ENCODE measurements at places on chromosomes 4 and X.
A peak's percentile ranks its signal among the peaks of the same experiment; 100 is the strongest.

GRCh38 chrX:102835504-102836146, 101.4 kb upstream of the RAB40AL start:
- DNase-seq, result peak; percentile 9

DNA sequence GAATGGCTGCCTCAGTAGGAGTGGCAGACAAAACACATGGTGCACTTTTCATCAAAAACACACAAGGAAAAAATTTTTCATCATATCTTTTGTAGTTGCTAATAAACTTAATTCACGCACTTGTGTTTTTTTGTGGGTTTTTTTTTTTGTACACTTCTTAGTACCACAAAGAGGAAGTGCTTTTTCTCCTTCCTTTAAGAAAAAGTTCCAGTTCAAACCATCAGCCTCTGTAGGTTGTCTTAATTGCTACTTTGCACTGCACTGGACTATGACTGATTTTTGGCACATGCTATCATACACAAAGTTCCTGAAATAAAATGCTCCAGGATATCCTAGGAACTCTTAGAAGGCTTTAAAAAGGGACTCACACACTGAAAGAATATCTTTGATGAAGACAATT, at the start of gene PHEX:
PHEX (plus strand) TSS at position 242 of the 400 bp plus-strand sequence. CDS start 681 bp downstream, outside the sequence.
- no peak for DNase-seq

GRCh38 chr4:118881512-118882146, 7.0 kb upstream of the SYNPO2 start:
- no peak for DNase-seq

DNA sequence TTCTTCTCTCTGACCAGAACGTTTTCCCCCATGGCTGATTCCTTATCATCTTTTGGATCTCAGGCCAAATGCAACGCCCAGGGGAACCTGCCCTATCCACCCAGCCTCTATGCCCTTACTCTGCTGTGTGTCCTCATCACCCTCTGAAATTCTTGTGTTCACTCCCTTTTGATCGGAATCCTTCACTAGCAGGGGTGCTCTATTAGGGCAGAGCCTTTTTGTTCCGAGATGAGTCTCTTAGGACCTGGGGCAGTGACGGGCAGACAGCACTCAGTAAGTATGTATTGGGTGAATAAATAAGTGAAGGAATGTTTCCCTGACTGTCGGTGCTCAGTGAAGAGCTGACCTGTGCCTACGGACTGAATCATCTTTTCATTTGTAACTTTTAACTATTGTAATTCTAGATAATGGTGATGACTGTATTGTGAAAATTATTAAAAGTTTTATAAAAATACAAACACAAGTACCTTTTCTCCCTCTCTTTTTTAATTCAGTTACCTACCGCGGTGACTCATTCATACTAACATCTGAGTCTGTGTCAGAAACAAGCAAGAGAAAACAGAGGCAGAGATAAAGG, 4.8 kb upstream of the TENM3 start:
- DNase-seq, result no peak

GRCh38 chr4:162164906-162165510, 1.2 kb upstream of the FSTL5 start:
- no peak for DNase-seq

DNA sequence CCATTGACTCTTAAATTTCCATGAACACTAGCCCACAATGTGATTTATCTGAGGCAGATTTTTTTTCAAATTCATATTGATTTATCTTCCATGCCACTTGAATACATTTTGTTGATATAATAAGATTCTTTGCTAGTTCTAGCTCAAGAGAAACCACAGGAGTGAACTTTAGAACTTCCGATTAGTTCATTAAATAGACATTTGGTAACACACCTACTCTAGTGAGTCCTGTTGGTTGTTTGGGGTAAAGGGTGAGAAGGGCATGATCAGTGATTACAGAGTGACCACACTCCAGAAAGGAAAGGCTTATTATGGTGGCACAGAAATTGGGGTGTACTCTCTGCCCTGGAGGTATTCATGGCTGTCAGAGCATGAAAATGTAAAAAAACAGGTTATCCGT, 120.4 kb downstream of the CDKL5 start:
- DNase-seq, result no peak

- DNase-seq, result no peak
Observed at GRCh38 chr4:184287697-184288255, 70.1 kb upstream of the ENPP6 start.

GRCh38 chr4:3464911-3465697, 2.0 kb downstream of the DOK7 start:
- no peak for DNase-seq

DNA sequence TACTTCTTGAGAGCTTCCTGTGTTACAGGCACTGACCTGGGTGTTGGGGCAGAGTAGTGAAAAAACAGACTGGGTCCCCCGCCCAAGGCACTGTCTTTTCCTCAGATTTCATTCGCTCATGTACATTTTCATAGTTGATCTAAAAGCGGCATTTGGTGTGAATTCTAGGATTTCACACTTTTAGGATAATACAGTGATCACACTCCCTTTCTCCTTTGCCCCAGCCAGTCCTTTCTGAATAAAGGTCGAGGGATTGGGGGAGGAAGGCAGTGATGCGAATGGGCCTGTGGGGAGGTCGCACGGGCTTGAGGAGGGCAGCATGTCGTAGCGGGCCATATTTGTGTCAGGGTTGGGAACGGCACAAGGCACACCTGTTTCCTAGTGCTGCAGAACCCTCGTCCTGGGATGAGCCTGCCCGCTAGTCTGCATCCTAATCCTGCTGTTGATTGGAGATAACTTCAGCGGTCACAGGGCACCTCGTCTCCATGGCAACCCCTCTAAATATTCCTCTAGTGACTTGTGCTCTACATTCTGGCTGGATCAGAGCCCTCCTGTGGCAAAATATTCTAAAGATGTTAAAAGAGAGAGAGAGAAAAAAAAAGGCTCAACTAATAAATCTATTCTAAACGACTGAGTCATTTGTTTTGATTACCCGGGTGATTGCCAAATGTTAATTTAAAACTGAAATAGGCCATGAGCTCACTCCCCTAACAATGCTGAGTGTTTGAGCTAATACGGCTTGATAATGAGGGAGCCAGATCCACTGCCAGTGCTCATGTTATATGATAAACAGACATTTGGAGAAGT, 21.8 kb downstream of the FHL1 start:
- peak; percentile 49 for DNase-seq

- no peak for DNase-seq
Observed at GRCh38 chrX:47683184-47683828, 24.3 kb upstream of the UXT start.

DNA sequence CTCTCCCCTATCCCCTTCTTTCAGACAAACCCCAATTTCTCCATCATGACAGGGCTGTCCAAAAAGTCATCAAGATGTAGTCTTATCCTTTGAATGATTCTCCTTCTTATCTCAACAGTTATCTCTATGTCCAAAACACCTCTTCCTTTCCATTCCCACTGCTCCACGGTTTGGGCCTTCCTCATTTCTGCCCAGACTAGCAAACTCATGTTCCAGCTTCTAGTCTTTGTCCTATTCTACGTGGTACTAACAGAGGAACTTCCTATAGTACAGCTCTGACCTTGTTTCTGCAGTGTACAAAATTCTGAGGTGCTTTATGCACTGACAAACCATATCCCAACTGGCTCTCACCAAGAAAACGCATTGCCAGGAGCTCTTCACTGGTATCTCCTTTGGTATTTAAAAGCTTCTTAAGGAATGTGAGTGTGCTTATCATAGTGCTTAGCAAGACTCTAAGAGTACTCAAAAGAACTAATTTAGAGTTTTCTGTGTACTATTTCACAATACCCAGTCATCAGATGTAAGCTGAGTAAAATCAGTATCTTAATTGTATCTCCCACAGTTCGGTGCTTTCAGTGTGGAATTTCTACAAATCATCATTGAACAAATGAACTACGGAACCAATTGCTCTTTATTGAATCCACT, 65.5 kb downstream of the MAML3 start:
- no peak for DNase-seq

DNA sequence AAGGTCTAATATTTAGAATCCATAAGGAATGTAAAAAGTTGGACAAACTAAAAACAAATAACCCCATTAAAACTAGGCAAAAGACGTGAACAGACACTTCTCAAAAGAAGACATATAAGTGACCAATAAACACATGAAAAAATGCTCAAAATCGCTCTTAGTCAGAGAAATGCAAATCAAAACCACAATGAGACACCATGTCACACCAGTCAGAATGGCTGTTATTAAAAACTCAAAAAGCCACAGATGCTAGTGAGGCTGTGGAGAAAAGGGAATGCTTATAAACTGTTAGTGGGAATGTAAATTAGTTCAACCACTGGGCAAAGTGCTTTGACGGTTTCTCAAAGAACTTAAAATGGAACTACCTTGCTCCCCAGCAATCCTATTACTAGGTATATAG, 674.3 kb upstream of the MAGEB2 start:
- DNase-seq, result no peak

DNA sequence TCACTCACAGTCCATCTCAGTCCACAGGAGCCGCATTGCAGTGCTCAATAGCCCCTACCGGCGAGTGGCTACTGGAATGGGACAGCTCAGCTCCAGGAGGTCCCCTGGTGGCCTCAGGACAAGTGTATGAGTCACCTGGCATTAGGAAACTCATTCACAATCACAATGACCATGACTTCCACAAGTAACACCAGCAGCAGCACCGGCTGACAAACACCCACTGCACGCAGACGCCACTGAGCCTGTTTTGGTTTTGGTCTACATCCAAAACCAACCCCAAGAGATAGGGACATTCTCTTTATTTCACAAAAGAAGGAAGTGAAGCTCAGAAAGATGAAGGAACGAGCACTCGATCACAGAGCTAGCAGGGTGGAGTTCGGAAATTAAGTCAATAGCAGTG, 8.1 kb downstream of the JAKMIP1 start:
- no peak for DNase-seq

GRCh38 chrX:151711154-151711553, 4.7 kb upstream of the FATE1 start:
- no peak for DNase-seq

DNA sequence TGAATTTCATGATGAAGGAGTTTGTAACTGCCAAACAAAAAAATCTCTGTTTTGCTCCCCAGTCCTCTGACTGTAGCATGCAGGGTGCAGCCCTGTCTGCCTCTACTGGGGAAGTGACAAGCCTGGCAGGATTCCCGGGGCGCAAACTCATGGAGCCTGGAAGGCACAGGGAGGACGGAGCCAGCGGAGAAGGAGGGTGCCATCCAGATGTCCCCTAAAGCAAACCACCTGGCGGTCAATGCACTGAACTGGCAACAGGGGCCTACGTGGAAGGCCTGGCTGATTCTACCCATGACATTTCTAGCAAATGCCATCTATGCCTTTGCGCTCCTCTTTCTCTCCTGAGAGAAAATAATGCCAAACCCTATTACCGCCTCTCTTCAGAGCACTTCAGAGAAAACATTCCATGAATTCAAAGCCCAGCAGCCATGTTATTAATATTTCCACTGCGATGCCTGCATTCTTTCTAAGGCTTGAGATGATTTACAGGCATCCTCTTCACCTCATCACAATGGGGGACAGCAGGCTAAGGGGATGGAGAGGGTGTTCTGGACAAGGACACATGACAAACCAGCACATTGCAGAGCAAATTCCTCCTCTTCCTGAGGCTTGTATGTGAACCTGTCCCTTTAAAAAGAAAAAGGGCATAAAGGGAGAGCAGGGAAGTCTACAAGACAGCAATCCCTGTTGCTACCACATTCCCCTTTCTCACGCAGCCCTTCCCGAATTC, 329.3 kb upstream of the NOCT start:
- no peak for DNase-seq

DNA sequence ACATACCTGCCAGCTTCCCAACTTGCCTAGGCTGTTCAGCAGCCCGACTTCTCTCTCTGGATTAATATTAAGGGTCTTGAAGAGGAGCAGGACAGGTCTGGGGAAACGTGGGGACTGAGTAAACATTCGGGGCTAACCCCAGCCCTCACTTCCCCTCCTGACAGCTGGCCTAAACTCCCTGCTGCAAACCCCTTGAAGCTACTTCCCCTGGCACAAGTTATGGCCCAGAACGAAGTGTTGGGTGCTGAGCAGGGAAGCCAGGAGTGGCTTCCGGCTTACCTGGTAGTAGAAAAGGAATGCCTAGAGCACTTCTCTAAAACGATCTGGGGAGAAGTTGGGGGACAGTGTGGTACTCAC, 200.0 kb downstream of the BCOR start:
- DNase-seq, result no peak

GRCh38 chrX:93242897-93243296, 430.5 kb downstream of the NAP1L3 start:
- DNase-seq, result no peak

DNA sequence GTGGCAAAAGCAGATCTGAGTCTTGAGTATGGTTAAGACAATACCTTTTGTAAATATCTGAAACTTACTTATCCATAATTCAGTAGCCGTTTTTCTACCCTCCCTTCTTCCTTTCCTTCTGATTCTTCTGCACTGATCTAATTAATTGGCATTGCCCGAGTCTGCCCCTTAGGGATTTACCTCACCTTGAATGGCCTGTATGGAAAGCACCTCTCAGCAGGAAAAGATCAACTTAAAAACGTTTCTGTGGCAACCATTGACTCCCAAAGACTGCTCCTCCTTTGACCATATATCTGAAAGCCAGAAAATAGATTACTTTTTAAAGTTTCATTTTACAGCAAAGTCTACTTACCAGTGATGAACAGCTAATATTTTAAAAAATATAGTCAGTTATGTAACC, 496.5 kb upstream of the LCORL start:
- DNase-seq, result no peak

GRCh38 chrX:33014949-33015348, 196.4 kb downstream of the DMD start:
- DNase-seq, result no peak

- no peak for DNase-seq
Observed at GRCh38 chr4:99414401-99414800, 20.7 kb downstream of the ADH7 start.

DNA sequence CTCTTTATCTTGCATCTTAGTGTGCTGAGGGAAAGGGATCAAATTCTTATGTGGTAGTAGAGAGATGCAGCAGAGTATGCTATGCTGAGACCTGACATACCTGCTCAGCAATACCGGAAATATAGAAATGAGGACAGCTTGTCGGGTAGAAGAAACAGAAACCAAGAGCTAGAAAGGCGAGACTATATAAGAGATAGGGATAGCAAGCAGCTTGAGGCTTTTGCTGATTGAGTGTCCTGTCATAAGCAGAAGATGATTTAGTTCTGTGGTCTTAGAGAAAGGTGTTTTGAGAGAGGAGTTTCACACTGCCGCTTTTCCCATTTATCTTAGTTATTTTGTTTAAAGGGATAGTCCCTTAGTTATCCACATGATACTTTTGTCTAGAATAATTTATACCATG, 31.7 kb downstream of the USP9X start:
- no peak for DNase-seq

DNA sequence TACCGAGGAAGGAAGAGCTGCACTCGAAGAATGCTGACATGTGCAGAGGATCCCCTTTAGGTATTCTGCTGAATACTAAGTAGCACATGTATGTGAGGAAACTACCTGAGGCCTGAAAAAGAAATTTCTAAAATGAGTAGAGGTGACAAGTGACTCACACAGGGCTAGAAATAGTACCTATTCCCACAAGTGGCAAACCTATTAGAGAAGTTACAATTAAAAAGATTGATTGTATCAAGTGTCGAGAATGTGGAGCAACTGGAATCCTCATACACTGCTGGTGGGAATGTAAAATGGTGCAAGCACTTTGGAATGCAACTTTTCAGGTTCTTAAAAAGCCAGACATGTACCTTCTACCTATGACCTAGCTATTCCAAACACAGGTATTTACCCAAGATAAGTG, 47.4 kb downstream of the CCSER1 start:
- no peak for DNase-seq

GRCh38 chr4:174122705-174123104, 160.8 kb downstream of the FBXO8 start:
- DNase-seq, result no peak

GRCh38 chr4:162959046-162959445, 207.6 kb downstream of the NAF1 start:
- no peak for DNase-seq

GRCh38 chr4:31016322-31017061, 296.3 kb downstream of the PCDH7 start:
- DNase-seq, result no peak

Data from NCI-H1436 (cell line).